ENCODE measurements at places on chromosomes 1 and 21.

- no peak for DNase-seq
These were observed 1.4 kb upstream of the SUCO start for GRCh38 chr1:172531412-172532182.

DNA sequence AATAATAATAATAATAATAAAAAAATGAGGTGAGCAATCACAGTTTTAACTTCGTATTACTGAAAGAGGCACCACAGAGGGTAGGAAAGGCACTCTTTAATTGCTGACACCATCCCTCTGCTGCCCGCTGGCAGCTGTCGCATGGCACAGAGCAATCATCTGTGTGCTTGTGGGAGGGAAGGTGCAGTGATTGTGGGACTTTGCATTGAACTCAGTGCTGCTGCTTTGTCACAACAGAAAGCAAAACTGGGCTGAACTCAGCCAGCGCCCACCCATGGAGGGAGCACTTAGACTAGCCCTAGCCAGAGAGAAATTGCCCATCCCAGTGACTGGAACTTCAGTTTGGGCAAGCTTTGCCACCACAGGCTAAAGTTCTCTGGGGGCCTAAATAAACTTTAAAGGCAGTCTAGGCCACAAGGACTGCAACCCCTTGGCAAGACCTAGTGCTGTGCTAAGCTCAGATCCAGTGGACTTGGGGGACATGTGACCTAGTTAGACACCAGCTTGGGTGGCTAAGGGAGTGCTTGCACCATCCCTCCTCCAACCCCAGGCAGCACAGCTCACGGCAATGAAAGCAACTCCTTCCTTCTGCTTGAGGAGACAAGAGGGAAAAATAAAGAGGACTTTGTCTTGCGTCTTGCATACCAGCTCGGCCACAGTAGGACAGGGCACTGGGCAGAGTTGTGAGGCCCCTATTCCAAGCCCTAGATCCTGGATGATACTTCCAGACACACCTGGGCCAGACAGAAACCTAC lies 59.3 kb downstream of the WDR4 start:
- no peak for DNase-seq

DNA sequence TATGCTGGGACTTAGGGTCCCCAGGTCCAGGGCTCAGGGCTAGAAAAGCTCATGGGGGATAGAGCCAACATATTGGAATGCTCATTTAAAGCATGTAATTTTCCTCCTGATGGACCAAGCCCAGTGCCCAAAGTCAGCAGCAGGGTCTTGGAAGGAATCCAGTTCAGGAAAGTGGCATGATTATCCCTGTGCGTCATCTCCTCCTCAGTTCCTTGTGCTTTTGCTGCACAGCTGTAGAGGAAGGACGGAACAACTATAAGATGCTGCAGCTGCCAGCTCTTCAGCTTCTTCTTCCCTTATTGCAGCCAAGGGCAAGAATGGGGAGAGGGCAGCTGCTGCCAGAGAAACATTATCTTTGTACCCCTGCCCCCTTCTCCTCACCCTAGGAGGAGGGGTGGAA lies 58.4 kb downstream of the OVGP1 start:
- DNase-seq = no peak

- DNase-seq = no peak
These were observed 28.7 kb upstream of the BACE2 start for GRCh38 chr21:41139275-41139674.

DNA sequence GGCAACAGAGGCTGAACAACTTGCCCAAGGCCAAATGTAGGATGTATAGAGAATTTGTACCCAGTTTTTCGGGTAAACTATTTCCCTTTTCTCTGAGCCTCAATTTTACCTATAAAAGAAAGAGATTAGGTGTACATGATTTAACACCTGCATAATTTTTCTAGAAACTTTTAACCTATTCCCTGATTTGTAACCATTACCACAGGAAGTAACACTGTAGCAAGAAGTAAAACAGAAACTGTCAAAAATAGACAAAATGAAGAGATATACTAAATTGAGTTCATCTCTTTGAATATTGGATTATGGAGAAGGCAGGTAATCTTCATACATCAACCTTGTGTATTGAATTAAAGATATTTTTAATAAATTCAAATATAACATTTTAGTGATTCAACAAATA lies 136.2 kb downstream of the ZC3H11B start:
- no peak for DNase-seq

DNA sequence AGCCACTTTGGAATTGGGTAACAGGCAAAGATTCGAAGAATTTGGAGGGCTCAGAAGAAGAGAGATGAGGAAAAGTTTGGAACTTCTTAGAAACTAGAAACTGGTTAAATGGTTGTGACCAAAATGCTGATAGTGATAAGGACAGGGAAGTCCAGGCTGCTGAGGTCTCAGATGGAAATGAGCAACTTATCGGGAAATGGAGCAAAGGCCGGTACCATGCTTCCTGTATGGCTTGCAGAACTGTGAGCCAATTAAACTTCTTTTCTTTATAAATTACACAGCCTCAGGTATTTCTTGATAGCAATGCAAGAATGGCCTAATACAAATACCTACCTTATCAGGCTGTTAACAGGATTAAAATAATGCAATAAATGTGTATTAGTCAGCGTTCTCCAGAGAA lies 9.4 kb upstream of the TLR5 start:
- no peak for DNase-seq

DNA sequence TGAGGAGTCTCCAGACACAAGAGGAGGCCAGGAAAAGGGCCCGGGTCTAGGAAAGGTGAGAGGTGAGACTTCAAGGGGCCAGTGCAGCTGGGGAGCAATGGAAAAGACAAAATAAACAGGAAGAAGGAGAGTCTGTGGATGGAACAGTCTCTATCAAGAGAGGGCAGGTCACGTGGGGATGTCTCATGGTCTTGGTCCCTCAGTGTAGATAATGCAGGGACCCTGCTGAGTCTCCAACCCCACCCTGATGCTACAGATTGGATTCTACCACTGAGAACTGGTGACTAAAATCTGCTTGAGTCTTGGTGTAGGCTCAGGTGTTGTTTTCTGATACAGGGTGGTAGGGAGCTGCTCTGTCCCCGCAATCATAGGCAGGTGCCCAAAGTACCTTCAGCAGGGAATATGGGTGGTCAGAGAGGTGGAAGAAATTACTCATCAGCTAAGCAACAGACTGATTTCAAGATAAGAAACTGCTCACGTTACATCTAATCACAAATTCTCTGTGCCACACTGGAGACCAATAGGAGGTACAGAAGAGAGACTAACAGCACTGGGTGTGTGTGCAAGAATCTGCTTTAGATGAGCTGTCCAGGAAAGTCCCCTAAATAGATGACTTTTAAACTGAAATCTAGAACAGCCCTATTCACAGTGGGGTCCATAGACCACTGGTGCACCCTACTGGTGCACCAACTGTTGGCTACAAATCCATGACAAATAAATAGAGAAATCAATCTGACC lies 101.5 kb upstream of the TLR5 start:
- no peak for DNase-seq

DNA sequence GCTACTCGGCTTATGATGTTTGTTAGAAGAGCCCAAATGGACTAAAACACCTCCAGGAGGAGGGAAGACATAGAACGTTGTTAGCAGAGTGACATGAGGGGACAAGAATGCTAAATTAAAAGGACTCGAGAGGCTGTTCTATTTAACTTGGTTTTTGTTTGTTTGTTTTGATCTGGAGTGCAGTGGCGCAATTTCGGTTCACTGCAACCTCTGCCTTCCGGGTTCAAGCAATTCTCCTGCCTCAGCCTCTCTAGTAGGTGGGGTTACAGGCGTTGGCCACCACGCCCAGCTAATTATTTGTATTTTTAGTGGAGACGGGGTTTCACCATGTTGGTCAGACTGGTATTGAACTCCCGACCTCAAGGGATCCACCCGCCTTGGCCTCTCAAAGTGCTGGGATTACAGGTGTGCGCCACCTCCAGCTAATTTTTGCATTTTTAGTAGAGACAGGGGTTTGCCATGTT lies 5.1 kb upstream of the HNRNPU start:
- no peak for DNase-seq

DNA sequence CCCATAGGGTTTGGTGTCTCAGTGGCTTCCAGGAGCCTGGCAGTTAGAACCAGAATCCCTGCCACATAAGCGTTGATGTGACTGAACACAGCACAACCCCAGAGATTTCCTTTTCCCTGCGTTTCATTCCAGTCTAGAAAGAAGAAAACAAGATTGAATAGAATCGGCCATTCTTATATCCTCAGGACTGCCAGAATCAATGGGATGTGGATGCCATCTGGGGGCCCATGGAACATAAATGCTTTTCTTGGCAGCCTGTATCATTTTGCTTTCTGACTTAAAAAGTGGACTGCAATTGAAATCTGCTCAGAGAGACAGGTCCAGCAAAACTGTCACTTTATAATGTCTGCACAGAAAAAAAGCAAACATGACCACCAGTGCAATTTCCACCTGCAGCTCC lies 80.3 kb downstream of the DISC1 start:
- DNase-seq = no peak

DNA sequence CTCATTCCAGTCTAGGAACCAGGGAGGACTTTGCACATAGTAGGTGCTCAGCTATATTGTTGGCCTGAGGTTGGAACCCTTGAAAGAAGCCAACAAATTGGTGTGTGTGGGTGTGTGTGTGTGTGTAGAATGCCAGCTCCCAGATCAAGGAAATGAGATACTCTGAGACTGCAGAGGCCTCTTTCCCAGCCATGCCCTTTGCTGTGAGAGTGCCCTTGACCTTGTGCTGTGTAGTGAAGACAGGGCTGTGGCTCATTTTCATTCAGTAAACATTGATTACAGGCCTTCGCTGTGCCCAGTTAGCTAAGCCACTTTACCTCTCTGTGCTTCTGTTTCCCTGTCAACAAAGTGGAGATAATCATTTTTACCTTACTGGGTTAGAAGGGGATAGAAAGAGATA lies 3.2 kb downstream of the CYP4B1 start:
- no peak for DNase-seq

- no peak for DNase-seq
These were observed 13.8 kb downstream of the NOS1AP start for GRCh38 chr1:162083273-162083672.

GRCh38 chr1:116929961-116930592 lies 20.4 kb downstream of the PTGFRN start:
- no peak for DNase-seq

GRCh38 chr1:182135946-182136345 lies 74.4 kb upstream of the ZNF648 start:
- no peak for DNase-seq

DNA sequence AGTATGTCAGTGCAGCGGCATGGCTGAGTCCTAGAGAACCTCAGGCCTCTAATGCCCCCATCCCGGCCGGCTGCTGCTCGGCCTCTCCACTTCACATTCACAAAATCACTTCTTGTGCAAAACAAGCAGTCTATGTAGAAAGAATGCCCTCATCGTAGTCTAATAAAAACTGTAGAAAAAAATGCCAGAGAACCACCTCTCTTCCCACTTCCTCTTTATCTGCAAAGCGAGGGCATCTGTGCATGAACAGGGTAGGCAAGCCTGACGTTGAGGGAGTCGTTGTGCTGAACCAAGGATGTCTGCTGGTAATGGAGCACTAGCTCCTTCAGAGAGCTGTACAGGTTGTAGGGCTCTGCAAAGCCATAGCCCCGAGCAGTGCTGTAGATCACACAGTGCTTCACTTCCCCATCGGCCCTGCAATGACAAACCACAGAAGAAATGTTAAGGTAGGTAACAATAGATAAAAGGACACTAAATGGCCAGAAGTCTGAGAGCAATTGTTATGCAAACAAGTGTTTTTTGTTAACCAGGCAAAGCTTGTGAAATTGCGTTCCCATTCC lies 88.9 kb downstream of the PIK3R3 start:
- no peak for DNase-seq

DNA sequence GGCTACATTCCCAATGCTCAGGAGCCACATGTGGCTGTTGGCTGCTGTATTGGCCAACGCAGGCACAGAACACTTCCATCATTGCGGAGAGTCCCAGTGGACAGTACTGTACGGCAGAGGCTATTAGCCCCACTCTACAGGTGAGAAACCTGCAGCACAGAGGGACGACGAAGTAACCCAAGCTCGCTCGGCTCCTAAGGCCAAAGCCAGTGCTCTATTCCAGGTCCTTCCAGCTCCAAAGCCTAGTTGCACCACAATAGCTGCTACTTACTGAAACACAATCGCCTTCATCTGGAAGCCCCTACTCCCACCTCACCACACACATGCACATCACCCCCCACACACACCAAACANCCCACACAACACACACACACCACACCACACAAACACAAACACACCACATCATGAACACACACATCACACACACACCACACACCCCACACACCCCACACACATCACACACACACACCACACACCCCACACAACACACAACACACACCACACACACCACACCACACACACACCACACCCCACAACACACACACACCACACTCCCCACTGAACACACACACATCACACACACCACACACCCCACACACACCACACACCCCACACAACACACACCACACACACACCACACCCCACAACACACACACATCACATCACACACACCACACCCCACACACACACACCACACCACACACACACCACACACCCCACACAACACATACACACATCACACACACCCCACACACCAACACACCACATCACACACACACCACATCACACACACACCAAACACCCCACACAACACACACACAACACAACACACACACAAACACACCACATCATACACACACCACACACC lies 3.2 kb downstream of the LYPD8 start:
- no peak for DNase-seq

GRCh38 chr1:59236721-59237545 lies 60.0 kb upstream of the FGGY start:
- no peak for DNase-seq

DNA sequence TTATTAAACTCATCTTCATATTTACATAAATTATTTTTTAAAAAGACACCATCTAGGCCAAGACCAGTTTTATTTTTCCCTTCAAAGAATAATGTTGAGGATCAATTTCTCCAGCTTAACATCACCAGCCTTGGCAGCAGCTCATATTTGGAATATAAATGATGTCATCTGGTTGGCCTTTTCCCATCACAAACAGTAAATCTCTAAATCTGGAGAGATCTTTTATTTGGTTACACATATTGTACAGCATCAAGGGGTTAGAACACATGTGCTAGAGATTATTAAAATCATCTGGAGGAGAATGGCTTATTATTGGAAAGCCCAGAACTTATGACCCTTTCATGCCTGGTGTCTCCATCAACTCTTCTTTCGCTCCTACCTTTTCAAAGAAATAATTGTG lies 508.8 kb downstream of the PLPP3 start:
- DNase-seq = no peak

DNA sequence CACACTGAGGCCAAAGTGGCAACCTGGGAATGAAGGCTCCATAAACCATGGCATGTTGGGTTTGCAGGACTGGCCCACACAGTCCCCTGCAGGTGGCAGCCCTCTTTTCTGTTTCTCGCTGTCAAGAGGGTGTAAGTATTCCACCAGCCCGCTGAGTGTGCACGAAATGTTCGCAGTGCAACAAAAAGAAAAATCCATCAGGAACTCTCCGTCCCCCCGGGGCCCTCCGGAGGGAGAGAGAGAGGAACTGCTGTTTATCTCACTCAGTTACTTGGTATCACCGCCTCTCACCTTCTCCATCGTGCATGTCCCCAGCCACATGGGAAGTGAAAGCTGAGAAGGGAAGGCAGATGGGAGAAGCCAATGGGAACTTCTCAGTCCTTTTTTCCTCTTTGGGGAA lies 38.3 kb downstream of the NCF2 start:
- no peak for DNase-seq

- DNase-seq = no peak
These were observed 472.7 kb downstream of the PTPRU start for GRCh38 chr1:29708796-29709703.
